ENCODE measurements at places on chromosomes 7 and 10. TPM values are rescaled to one million over a fixed set of nuclear protein-coding genes. Genes with fewer than 3 reads are reported as not detected.

BCL7B gene
- total RNA-seq = 9.0 TPM

DNA sequence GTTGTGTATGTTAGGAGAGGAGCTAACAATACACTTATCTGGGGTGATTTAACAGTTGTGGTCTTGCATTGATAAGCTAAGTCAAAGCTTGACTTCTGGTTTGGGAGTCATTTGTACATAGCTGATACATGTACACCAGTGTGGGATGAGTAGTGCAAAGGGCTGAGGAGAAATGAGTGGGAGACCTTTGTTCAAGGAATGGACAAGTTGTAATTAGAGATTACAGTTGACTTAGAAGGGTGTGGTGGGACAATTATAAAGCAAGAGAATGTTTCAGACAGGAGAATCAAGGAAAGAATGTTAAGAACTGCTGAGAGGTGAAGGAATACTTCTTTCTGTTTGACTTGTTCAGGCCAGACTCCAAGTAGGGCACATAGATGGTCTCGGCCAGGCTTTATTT lies 209.7 kb upstream of the STEAP4 start:
- no peaks in the 10 kb centered on the region for H3K36me3 ChIP-seq
- DNase-seq = no peak

- H3K4me1 ChIP-seq = no peaks in the 10 kb centered on the region
- no peak overlapping the region for H3K27ac ChIP-seq
- H3K36me3 ChIP-seq = no peaks in the 10 kb centered on the region
- H3K27me3 ChIP-seq = no peaks in the 10 kb centered on the region
- H3K4me3 ChIP-seq = no peak overlapping the region
- DNase-seq = peak; percentile 35
Observed at GRCh38 chr10:29141761-29142160, 147.1 kb upstream of the LYZL1 start.

CTTNBP2 gene
- total RNA-seq = 7.9 TPM

GPR15LG gene
- 7.5 TPM for total RNA-seq

DNA sequence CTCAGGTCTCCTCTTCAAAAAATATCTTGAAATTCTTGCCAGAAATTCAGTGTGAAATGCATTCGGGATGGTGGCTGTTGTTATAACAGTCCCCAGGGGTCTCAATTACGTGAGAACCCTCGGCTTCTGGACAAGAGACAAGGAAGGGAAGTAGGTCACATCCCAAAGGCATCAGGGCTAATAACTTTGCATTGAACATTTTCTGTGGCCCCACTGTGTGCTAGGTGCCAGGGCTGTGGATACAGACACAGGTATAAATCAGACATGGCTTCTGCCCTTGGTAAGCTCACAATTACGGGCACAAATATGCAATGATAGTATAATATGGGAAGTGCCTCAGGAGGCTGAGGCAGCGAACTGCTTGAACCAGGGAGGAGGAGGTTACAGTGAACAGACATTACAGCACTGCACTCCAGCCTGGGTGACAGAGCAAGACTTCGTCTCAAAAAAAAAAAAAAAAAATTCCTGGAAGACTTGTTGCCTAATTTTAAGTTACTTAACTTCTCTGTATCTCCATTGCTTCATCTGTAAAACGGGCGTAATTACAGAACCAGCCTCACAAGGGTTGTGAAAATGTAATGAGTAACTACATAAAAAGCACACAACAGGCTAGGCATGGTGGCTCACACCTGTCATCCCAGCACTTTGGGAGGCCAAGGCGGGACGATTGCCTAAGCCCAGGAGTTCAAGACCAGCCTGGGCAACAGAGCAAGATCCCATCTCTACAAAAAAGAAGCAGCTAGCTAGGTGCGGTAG lies 2.5 kb upstream of the RHBDD2 start:
- H3K27me3 ChIP-seq = no peaks in the 10 kb centered on the region
- peaks cover 8% of the 10 kb centered on the region for H3K36me3 ChIP-seq
- peaks cover 31% of the 10 kb centered on the region for H3K4me1 ChIP-seq
- no peak for DNase-seq
- H3K27ac ChIP-seq = no peak overlapping the region

LAMB1 gene
- total RNA-seq = 85.7 TPM

SFRP4 gene
- 7.9 TPM for total RNA-seq

GUSB gene
- 37.7 TPM for total RNA-seq

DNA sequence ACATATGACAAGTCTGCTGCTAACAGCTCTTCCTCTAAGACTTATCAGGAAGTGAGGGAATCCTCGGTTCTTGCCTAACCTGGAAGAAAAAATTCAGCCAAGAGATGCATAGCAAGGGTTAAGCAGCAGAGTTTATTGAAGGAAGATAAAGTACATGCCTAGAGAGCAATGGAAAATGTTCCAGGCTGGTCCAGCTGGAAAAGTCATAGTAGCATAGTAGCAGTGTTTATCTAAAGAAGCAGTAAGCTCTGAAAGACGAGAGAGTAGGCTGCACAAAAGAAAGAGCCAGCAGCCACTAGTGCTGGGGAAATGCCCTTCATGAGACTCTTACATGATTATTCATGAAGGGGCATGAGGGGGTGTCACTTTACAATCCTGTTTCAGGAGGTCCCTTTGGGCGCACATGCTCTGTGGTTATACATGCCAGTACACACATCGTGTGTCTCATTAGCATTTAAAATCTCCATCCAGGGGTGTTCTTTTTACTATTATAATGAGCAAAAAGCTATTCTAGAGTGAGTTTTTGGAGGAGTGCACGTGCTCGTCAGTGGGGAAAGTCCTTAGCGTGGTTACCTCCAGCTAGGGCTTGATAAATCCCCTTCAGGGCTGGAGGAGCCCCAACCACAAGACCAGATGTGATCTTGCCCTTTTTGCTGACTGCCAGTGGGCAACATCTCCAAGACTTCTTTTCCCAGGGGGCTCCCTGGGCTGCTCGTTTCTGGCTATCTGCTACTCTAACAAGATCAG lies 716.1 kb downstream of the PARD3 start:
- no peaks in the 10 kb centered on the region for H3K36me3 ChIP-seq
- H3K4me3 ChIP-seq = no peak overlapping the region
- H3K27ac ChIP-seq = no peak overlapping the region

- H3K36me3 ChIP-seq = no peaks in the 10 kb centered on the region
- no peak overlapping the region for H3K4me3 ChIP-seq
- no peaks in the 10 kb centered on the region for H3K4me1 ChIP-seq
- H3K27me3 ChIP-seq = no peaks in the 10 kb centered on the region
- no peak overlapping the region for H3K27ac ChIP-seq
Observed at GRCh38 chr7:125526958-125527357, 597.3 kb upstream of the POT1 start.

ACTR3C gene
- 68.7 TPM for total RNA-seq

SPDYE9 gene
- 0.37 TPM for total RNA-seq

ABI1 gene
- 71.0 TPM for total RNA-seq

DNA sequence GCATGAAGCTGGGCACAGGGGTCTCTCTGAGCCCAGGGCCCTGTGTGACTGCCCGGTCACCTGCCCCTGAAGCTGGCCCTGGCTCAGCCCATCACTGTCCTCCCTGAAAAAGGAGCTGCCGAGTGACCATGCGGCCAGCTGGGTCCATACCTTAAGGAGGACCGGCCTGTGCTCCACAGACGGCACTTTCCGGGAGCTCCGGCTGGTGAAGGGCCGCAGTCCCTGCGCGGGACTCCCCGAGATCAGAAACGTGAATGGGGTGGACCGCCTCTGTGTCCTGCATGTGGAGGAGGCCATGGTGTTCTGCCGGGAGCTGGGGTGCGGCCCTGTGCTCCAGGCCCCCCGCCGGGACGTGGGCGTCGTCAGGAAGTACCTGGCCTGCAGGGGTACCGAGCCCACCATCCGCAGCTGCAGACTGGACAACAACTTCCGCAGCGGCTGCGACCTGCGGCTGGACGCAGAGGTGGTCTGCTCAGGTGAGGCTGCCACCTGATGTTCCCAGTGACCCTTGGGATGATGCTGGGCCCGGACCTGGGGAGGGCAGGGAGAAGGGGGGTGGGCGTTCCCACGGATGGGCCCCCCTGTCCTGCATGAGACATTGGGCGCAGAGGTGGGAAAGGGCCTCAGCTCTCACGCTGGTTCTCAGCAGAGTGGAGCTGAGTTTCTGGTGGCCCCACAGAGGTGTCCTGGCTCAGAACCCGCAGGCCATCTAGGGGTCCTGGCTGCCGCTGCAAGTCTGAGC lies 3.5 kb downstream of the SCART1 start:
- peak; percentile 22 for DNase-seq
- H3K27me3 ChIP-seq = no peaks in the 10 kb centered on the region
- no peak overlapping the region for H3K27ac ChIP-seq
- H3K4me3 ChIP-seq = no peak overlapping the region
- H3K36me3 ChIP-seq = peaks cover 26% of the 10 kb centered on the region

DNA sequence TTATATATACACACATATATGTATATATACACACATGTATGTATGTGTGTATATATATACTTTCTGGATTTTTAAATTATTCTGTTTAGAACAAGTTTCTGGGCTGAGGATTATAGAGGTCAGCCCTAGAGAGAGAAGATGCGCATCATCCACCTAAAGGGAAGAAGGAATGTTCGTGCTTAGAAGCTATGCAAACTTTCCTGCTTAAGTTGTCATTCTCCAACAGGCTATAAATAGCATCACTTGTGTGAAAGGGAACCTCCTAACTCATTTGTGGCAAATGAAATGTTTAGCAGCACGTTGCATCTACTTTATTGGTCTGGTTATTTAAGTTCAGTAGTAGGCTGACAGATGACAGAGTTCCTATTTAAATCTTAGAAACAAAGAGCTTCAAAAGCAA lies 23.9 kb upstream of the TPK1 start:
- H3K27me3 ChIP-seq = no peaks in the 10 kb centered on the region
- no peaks in the 10 kb centered on the region for H3K4me1 ChIP-seq
- no peak overlapping the region for H3K4me3 ChIP-seq
- DNase-seq = no peak

ERVW-1 gene
- 0.18 TPM for total RNA-seq
